ENCODE measurements at places on chromosomes 7 and 10. TPM values are rescaled to one million over a fixed set of nuclear protein-coding genes. Genes with fewer than 3 reads are reported as not detected.

DNA sequence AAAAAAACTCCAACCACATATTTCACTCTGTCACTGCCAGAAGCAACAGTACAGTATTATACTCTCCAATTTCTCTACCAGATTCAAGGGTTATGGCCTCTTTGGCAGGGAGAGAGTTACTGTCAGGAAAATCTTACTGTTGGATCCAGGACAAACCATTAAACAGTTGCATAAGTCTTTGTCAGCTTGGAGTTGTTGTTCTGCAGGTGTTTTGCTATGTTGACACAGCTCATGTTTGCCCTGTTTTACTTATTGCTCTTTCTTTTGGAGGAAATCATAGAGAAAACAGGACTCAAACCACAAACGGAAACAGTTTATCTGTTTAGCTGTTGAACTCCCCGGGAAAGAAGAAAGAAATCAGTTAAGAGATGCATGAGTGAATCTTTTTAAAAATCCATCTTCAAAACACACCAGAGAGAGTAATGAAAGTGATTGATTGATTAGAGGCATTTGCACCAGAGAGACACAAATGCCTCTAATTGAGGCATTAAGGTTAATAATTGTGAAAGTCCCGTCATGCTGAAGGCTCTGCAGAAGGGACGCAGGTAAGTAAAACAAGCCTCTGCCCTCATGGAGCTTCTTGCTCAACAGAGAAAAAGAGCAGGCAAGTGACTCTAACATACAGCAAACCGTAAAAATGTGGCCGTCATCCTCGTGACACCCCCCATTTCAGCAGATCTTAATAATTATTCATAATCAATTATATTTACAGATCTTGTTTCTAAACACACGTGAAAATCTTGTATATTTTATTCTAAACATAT lies 38.7 kb upstream of the ARHGAP21 start:
- no peak for DNase-seq

DNA sequence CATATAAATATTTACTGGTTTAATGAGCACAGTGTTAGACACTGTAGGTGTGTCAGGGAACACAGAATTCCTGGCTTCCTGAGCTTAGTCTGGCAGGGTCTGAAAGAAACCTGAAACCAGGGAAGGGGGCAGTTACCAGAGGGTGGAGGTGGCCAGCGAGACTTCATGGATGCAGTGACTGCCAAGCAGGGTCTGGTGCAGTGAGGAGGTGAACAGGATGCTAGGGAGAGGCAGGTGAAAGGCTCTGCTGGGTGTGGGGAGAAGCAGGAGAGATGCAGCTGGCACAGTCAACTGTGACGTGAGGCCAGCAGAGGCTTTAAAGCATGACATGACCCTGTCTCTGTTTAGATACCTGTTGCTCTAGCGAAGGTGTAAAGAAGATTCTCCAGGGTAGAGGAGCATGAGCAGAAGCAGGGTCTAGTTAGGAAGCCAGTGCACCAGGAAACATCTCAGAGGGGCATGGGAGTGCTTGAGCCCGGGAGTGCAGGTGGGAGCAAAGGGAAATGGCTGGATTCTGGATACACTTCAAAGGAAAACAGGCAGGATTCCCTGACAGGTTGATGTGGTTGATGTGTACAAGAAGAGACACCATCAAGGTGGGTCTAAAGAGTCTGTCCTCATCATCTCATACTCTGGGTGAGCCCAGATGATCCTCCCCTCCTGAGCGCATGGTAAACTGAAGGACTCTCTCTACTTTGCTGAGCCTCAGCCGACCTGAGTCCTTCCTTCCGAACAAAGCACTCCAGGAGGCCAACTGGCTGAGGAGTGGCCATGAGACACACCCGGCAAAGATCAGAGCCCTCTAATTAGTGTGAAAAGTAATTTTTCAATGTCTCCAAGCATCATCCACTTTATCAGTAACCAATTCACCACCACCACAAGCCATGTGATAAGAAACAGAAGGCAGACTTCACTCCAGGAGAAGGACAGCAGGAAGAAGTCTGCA lies 186.8 kb downstream of the COBL start:
- DNase-seq: no peak

- DNase-seq: no peak
These were observed 332.7 kb downstream of the FGFR2 start for GRCh38 chr10:121265360-121266123.

Gene ANXA8
- total RNA-seq: 0.90 TPM

DNA sequence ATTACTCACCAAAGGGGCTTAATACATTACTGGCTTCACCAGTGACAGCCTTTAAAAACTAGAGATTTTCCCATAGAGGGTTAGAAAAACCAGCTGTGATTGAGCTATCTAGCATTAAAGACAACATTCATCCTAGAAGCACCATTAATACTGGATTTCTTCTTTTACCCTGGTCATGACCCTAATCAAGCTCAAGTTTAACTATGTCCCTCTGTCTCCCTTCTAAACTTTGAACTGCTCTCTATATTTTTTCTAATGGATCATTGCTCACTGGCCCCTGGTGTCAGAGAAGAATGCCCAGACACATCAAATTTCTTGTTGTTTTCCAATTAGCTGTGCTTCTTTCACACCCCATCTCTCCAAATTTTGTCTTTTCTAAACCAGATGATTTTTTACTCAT lies 1101.3 kb downstream of the XPNPEP1 start:
- no peak for DNase-seq

Gene TAF3
- total RNA-seq: 1.4 TPM

- no peak for DNase-seq
These were observed 129.5 kb downstream of the OAT start for GRCh38 chr10:124288928-124289850.

Gene PRSS2
- not detected for total RNA-seq

GRCh38 chr7:73685311-73685710 lies 1.9 kb downstream of the BUD23 start:
- DNase-seq: no peak

- no peak for DNase-seq
These were observed 102.1 kb downstream of the PIP4K2A start for GRCh38 chr10:22612318-22612717.

GRCh38 chr7:100489824-100490223 lies 6.1 kb downstream of the NYAP1 start:
- DNase-seq: peak; percentile 96

Gene PNLIPRP1
- total RNA-seq: not detected

Gene POLR1F
- total RNA-seq: 31.7 TPM

DNA sequence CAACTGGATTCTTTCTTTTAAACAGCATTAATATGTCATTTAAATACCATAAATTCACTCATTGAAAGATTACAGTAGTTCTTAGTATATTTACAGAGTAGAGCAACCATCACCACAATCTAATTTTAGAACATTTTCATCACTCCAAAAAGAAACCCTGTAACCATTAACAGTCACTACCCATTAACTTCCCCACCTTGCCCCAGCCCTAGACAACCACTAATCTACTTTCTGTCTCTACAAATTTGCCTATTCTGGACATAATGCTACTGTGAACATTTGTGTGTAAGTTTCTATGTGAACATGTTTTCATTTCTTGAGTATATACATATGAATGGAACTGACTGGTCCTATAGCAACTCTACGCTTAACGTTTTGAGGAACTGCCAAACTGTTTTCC lies 42.4 kb downstream of the P4HA1 start:
- DNase-seq: no peak

All from IMR-90 (cell line).